ENCODE measurements at places on chromosomes 5 and 9. TPM values are rescaled to one million over a fixed set of nuclear protein-coding genes. Genes with fewer than 3 reads are reported as not detected.

ZNF346 gene
- total RNA-seq, result 20.2 TPM

MELK gene
- 0.25 TPM for total RNA-seq

SPARC gene
- 220 TPM for total RNA-seq

TAF11L10 gene
- not detected for total RNA-seq

PCDHGA10 gene
- total RNA-seq, result 9.7 TPM

IL7R gene
- 2.5 TPM for total RNA-seq

TMEM215 gene
- total RNA-seq, result not detected

GABRP gene
- 0.18 TPM for total RNA-seq

BHMT2 gene
- 9.8 TPM for total RNA-seq
